D721Med (cell line): ENCODE measurements at places on chromosomes 7 and 10.

DNA sequence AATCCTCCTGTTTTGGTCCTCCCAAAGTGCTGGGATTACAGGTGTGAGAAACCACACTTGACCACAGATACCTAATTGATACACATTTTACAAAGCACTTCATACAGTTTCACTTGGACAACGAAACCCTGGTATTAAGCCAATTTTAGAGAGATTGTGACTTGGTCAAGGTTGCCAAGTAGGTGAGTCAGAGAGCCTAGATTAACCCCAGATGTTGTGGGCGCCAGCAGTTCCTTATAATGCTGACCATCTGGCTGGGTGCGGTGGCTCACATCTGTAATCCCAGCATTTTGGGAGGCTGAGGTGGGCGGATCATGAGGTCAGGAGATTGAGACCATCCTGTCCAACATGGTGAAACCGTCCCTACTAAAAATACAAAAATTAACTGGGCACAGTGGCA, 4.9 kb upstream of the PHKG1 start:
- DNase-seq, result no peak

GRCh38 chr7:22427104-22427503, 70.2 kb upstream of the RAPGEF5 start:
- DNase-seq, result no peak

DNA sequence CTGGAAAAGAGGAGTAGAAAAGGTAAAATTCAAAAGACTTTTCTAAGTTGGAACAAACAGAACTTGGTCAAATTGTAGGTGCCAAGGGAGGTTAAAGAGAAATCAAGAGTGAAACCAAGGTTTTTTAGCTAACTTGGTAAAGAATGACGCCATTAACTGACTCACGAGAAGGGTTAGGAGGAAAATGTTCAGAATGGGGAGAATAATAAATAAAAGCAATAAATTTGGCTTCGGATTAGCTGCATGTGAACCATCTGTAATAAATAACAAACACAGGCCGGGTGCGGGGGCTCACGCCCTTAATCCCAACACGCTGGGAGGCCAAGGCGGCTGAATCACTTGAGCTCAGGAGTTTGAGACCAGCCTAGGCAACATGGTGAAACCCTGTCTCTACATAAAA, 71.9 kb upstream of the SRRM3 start:
- no peak for DNase-seq

GRCh38 chr10:78381107-78381506, 347.4 kb downstream of the RPS24 start:
- DNase-seq, result no peak

- no peak for DNase-seq
Measured at GRCh38 chr7:20438694-20439376, 108.1 kb downstream of the ITGB8 start.

GRCh38 chr10:11854301-11854700, 31.1 kb downstream of the PROSER2 start:
- no peak for DNase-seq

DNA sequence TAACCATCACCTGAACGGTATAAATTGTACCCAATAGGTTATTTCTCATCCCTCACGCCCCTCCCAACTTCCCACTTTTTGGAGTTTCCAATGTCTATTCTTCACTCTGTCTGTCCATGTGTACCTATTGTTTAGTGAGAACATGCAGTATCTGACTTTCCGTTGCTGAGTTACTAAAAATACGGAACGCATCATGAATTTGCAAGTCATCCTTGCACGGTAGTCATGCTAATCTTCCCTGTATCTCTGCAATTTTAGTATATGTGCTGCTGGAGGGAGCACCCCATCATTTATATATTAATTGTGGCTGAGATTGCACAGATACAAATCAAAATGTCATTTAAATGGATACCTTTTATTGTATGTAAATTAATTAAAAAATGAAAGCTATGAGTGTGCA, 75.7 kb upstream of the SFMBT2 start:
- DNase-seq, result no peak

DNA sequence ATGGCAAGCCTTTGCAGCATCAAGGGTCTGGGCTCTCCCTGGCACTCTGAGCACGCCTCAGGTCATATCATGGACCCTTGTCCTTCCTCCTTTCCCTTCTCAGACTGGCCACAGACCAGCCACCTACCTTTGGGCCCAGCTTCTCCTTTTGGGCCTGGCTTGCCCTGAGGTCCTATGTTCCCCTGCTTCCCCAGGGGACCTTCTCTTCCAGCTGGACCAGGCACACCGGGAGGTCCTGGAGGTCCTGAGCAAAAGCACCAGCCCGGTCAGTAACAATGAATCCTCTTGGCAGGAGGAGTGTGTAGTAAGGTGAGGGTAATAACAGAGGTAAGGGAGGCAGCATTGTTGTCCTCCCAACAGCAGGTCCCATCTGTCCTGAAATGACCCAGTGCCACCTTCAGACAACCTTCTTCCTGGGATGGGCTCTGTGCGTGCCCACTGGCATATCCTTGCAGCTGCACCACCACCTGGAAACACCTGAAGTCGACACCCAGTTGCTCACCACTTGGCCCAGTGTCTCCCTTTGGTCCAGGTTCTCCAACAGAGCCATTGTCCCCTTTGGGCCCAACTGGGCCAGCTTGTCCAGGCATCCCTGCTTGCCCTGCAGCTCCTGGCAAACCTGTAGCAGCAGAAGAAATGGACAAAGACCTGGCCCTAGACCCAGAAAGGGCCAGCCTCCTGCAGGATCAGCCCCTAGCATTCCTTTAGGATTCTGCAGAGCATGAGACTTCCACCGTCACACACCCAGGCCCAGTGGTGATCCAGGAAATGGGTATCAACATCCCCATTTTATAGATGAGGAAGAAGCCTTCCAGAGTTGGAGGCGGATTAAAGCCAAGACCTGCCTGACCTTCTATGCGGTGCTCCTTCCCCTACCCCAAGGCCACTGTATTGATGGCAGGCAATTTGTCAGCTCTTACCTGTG, 6.4 kb downstream of the SFTPD start:
- DNase-seq, result no peak

- no peak for DNase-seq
Measured at GRCh38 chr10:655184-655583, 34.3 kb downstream of the DIP2C start.

DNA sequence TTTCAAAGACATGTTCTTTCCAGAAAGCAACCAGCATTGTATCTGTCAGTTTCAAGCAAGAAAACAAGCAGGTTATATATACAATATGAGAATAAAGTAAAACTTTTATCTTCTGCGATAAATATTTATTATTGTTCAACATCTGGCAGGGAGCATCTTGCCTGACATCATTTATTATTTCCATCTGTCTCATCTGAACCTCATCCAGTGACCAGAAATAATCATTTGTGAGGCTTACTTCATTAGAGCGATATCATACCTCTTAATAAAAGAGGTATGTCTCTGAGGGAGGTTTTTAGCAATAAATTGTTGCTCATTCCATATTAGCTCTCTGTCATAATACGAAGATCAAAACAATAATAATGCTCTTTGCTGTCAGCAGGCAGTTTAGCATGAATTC, 226.1 kb downstream of the CDC14C start:
- no peak for DNase-seq

DNA sequence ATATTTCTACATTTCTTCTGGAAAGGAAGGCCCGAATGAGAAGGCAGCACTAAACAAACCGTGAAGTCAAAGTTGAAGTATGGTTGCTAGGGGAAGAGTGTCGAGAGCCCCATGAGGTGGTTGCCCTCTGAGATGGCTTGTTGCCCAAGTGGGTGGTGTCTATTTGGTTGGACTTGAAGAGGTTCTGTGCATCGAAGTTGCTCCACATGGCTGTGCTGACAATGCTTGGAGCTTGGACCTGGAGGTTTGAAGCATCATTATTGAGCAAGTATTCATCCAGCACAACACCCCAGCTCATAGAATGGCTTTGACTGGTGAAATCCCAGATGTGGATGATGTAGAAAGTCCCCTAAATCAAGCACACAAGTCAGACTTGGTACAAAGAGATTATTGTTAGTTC, 165.2 kb upstream of the CDCA7L start:
- DNase-seq, result no peak

DNA sequence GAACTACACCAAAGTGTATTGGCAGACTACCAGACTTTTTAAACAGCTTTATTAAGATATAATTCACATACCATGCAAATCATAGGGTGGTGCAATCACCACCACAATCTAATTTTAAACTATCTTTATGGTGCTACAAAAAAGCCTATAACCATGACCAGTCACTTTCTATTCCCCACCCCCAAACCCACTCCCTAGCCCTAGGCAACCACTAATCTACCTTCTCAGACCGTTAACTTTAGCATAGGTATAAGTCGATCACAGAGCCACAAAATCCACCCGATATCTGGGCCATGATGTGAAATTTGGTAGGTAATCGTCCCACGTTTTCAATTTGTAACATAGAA, 536 bp upstream of the POM121 start:
- no peak for DNase-seq

GRCh38 chr7:50448823-50449222, 1.3 kb downstream of the FIGNL1 start:
- no peak for DNase-seq

GRCh38 chr10:49509771-49510303, 29.1 kb downstream of the ERCC6 start:
- DNase-seq, result no peak

DNA sequence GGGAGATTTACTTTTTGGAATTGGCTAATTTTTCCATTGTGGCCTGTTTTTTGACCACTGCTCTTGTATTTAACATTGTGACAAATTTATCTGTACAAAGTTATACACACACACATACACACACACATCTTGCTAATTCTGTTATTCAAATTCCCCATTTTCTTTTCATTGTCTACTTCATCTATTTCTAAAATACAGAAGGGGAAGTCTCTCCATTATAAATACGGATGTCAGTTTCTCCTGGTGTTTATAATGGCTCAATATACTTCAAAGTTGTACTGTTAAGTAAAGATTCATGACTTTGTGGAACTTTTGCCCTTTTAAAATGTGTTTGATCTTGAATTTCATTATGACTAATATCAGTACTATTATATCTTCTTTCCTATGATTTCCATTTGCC, 81.0 kb downstream of the CNOT4 start:
- DNase-seq, result no peak

DNA sequence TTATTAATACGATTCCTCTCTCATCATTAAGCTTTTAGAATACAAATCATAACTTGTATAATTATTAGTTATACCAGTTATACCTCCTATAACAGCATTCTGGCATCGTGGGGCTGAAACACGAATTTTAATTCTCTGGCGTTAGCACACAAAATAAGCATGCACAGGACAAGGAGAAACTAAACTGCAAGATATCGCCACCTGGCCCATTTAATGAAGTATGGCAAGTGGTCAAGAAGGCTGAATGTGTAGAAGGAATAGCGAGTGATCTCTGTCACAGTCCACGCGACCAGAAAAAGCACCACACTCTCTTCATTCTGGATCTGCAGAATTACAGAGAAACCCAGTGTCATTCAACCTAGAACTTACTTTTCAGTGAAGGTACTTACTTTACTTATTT, 18.1 kb downstream of the HACD1 start:
- no peak for DNase-seq

GRCh38 chr7:48563334-48563733, 361.0 kb upstream of the CDC14C start:
- DNase-seq, result no peak

DNA sequence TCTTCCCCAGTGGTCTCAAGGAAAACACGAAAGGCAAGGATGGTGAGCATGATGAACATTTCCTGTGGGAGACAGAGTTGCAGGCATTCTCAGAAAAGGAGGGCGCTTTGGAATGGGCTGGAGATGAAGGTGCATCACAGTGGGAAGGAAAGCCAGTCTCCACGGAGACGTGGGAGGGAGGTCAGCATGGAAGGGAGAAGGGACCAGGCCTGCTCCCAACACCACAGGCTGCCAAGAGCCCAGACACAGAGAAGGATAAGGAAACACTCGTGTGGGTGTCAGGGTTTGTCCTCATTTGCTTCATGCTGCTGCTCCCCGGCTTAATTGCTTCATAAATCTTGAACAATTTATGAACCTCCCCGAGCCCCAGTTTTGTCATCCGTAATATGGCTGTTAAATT, 231.5 kb upstream of the ZNF32 start:
- no peak for DNase-seq

DNA sequence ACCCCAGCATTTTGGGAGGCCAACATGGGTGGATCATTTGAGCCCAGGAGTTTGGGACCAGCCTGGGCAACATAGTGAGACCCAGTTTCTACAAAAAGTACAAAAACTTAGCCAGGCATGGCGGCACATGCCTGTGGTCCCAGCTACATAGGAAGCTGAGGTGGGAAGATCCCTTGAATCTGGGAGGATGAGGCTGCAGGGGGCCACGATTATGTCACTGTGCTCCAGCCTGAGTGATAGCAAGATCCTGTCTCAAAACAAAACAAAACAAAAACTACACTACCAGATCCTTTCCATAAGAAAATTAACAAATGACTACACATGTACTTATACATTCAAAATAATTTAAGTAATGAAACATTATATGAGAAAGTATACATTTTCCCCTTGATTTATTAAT, 116.4 kb upstream of the KLF6 start:
- no peak for DNase-seq

- no peak for DNase-seq
Measured at GRCh38 chr7:121228779-121229178, 100.0 kb upstream of the WNT16 start.

GRCh38 chr10:30675791-30676718, 46.5 kb upstream of the LYZL2 start:
- no peak for DNase-seq

- DNase-seq, result no peak
Measured at GRCh38 chr10:92241158-92241500, 49.7 kb downstream of the CPEB3 start.

DNA sequence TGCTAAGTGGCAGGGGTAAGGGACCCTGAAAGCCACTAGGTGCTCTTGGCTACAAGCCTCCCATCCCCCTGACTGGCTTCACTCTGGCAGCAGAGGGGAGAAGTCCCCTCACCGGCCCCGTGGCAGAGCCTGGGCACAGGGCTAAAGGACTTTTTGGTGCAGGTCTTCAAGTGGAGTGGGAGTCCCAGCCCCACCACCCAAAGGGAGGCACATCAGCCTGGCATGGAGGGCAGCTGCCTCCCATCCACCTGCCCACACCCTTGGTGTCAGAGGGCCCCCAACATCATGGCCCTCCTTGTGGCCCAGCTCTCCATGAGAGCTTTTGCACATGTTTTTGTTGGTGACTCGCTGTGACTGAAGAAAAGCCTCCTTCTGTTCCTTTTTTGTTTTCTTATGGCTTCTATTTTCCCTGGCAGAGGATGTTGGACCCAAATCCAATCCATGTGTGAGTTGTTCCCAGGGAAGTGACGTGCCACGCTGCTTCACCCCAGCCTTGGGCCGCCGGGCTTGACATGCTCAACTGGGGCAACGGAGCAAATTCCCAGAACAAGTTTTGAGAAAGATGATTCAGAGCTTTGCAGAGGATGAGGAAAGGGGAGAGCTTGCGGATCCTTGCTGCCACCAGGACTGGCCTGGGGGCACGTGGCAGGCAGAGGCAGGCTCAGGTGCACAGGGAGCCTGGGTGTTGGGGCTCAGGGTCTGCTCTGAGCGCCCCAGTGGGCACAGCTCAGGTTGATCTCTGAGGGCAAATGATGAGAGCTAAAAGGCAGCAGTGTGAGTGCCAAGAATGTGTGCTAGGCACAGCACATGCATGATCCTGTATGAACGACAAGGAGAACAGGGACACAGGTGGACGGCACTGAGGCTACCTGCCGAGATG, 1.9 kb upstream of the AEBP1 start:
- DNase-seq, result no peak

GRCh38 chr10:25017154-25017590, 760 bp downstream of the THNSL1 start:
- DNase-seq, result no peak
